ENCODE measurements at places on chromosomes 1 and 21.

DNA sequence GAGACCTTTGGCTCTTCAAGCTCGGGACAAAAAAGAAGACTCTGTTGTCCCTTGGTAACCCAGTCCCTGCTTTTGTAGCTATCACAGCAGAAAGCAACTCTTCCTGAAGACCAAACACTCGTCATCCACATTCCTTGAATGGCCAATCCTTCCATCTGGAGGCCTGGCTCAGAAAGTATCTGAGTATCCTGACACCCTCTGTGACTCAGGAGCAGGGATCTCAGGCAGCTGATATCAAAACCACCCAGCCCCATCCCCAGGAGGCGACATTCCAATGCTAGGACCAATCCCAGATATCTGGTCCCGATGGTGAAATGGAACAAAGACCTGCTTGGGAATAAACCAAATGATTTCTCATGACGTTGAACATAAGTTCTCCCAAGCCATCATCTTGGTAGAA lies 112.5 kb downstream of the TAS1R2 start:
- DNase-seq, result no peak

- DNase-seq, result peak; percentile 72
These were observed 485.3 kb upstream of the PTBP2 start for GRCh38 chr1:96236156-96236739.

- no peak for DNase-seq
These were observed 17.4 kb upstream of the NBPF1 start for GRCh38 chr1:16630661-16631247.

DNA sequence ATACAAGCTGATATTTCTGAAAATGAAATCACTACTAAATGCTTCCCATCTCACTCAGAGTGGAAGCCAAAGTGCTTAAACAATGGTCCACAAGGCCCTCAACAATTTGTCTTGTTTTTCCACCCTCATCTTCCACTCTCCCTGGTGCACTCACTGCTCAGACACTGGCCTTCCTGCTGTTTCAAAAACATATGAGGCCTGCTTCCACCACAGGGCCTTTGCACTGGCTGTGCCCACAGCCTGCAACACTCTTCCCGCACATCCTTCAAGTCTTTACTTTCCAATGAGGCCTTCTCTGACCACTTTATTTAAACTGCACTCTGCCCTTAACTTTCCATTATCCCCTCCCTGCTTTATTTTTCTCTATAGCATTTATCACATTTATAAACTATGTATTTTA lies 53.8 kb downstream of the SYNJ1 start:
- DNase-seq, result no peak

- peak; percentile 49 for DNase-seq
These were observed 500.6 kb downstream of the DISC1 start for GRCh38 chr1:232127190-232127589.

GRCh38 chr1:177848577-177848976 lies 121.3 kb downstream of the SEC16B start:
- peak; percentile 77 for DNase-seq

DNA sequence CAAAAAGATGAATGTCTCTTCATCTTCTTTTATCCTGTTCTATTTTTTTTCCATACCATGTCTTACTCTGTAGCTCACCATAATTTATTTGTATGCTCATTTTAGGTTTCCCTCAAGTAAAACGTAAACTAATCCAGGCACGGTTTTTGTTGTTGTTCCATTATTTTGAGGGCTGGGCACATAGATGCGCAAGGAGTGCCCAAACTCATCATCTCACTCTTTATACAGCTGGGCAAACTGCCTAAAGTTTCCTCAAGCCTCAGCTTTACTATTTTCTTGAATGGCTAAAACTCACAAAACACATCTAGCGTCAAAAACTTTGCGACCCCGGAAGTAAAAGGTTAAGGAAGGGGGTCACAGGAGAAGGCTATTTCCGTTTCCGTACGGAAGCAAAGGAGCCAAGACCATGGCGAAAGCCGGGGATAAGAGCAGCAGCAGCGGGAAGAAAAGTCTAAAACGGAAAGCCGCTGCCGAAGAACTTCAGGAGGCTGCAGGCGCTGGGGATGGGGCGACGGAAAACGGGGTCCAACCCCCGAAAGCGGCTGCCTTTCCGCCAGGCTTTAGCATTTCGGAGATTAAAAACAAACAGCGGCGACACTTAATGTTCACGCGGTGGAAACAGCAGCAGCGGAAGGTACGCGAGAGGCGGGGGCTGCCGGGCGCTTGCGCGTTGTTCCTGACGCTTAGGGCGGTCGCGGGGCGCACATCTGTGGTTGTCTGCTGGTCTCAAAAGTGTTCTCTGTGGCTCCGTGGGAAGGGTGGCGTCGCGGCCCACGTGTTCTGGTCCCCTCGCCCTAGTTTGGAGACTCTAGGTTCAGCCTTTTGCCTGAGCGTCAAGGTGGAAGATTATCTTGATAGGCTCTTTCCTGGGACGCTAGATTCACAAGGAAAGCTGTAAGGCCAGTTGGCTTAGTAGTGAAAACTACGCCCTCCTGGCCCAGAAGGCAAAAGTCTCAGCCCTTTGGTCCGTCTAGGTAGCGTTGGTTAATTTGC lies at the start of gene RPF1:
Gene RPF1 (plus strand): TSS at position 391 of the 993 bp plus-strand sequence. CDS start 16 bp downstream, at position 407.
- DNase-seq, result peak; percentile 77

GRCh38 chr1:89065079-89065868 lies at the start of gene GBP1:
Gene GBP1 (minus strand): TSS chr1:89065208. CDS start chr1:89063234, 1,974 bp downstream.
- DNase-seq, result peak; percentile 98

- DNase-seq, result no peak
These were observed 882 bp downstream of the VPS13D start for GRCh38 chr1:12230549-12231275.

DNA sequence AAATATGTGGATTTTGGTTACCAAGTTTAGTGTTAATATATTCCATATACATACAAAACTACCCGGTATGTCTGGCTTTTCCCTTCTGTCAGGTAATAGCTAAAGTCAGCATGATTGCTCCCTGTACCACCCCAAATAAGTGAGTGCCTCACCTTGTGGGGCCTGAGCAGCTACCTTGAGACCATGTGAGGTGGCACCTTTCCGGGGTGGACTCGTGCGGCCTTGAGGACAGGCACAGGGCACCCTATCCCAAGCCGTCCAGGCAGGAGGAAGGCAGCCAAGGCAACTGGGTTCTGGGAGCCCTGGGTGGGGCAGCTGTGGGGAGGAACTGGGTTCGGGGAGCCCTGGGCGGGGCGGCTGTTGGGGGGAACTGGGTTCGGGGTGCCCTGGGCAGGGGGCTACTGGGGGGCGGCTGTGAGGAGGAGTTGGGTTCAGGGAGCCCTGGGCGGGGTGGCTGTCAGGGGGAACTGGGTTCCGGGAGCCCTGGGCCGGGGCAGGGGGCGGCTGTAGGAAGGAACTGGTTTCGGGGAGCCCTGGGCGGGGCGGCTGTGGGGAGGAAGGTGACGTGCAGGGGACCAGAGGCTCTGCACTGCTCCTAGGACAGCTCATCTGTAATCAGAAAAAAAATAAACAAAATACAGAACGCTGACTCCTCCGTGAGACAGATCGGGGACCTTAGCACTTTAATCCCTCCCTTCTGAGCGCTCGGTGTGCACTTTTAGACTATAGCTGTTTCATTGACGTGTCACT lies 63.3 kb downstream of the POFUT2 start:
- no peak for DNase-seq

DNA sequence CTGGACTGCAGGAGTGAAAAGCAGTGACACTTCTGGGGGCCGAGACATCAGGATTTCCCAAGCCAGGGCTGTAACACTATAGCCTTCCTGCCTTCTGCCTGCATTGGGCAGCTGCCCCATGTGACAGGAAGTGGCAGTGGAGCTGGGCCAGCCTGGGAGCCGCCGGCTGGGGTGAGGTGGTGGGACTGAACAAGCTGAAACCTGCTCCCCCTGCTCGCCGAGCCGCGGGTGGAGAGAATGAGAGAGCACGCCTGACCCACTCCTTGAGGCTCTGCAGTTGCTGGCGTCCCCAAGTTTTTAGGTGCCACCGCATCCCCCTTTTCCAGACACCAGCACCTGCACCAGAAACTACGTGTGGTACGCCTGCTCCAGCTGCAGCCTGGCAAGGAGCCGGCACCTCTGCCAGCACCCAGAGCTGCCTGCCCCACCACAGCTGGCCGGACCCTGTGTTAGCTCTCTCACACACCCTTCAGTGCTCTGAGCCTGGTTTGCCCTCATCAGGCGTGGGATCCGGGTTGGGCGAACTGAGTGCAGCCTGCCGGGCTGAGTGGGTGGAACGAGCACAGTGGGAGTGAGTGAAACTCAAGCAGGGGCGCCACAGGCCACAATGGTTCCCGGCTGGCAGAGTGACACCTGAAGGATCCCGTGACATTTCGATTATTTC lies 119.4 kb downstream of the AKT3 start:
- no peak for DNase-seq

DNA sequence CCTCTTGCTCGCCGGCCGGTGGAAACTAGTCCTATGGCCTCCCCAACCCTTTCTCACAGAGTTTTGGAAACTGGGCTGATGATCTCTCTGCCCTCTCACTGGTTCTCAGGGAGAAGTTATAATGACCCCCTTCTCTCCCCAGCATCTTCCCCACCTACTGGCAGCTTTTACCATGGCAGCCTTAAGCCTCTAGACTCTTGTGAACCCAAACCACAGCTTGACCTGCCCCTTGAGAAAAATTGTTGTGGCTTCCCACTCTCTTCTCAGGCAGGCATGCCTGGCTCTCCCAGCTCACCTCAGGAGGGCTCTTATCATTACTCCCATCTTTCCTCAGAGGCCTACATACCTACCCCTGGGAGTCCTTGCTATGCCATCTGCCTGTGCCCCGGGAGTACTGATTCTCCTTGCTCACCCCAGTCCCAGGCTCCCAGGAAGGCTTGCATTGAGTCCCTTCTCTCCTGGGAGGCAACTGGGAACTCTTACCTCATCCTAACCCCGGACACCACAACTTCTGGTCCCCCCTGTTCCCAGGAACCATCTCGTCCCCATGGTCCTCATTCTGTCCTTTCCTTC lies 1.6 kb downstream of the NSUN4 start:
- DNase-seq, result peak; percentile 83

GRCh38 chr1:26853156-26853555 lies 9.8 kb upstream of the SFN start:
- peak; percentile 75 for DNase-seq

DNA sequence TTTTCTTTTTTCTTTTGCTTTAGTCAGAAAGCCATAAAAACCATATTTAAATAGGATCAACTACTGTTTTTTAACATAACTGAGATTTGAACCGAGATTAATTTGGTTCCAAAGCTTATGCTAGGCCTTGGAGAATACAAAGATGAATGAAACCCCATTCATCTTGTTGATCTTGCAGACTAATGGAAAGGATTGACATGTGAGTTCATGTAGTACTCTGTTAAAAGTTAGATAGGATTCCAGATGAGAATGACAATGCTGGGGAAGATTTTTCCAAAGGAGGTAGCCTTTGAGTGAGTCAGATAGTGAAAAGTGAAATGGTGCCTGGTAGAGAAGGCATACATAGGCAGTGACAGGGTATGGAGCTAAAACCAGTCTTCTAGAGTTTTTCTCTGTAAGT lies 22.7 kb downstream of the RBM15 start:
- no peak for DNase-seq

- no peak for DNase-seq
These were observed 576.2 kb downstream of the NEGR1 start for GRCh38 chr1:71706029-71706671.

GRCh38 chr21:37061926-37062592 lies 10.8 kb downstream of the PIGP start:
- DNase-seq, result no peak

DNA sequence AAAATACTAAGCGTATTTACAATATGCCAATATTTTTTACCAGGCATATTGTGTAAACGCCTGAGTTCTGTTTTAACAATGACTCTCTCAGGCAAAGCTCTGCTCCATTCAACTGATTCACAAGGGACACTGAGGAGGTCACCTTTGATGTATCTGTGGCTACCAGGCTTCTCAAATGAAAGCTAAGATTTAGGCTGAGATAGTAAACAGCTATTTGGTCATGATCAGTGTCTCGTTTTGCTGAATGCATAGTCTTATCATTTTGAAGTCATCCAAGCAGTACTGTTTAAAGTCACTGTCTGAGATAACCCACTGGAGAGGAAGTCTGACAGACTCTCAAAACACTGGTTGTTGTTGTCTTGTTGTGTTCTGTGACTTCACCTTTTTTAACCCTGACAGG lies 13.7 kb upstream of the PLPPR5 start:
- DNase-seq, result no peak

DNA sequence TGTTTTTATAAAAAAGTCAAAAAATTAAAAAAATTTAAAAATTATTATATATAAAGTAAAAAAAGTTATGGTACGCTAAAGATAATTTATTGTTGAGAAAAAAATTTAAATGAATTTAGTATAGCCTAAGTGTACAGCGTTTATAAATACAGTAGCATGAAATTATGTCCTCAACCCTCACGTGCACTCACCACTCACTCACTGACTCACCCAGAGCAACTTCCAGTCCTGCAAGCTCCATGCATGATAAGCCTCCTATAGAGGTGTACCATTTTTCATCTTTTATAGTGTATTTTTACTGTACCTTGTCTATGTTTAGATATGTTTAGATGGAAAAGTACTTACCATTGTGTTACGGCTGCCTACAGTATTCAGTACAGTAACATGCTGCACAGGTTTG lies 5.1 kb downstream of the DISC1 start:
- no peak for DNase-seq

DNA sequence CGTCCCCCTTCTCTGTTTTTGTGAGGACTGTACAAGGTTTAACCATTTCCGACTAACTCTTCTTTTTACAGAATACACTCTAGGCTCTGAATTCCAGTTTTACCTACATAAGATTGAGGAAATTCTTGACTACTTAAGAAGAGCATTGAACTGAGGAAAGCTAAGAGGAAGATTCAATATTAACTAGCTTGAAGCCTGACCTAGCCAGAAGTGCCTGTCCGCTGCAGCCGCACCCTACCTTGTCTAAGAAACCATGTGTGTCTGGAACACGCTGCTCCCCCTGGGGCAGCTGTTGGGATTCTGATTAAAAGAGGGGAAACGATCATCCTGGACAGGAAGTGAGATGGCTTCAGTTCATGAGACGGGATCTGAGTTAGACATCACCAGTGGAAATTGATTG lies 28.9 kb downstream of the CA6 start:
- peak; percentile 56 for DNase-seq

- no peak for DNase-seq
These were observed 11.9 kb upstream of the TMEM61 start for GRCh38 chr1:54968551-54968950.
